ENCODE measurements at places on chromosomes 12 and 14.

DNA sequence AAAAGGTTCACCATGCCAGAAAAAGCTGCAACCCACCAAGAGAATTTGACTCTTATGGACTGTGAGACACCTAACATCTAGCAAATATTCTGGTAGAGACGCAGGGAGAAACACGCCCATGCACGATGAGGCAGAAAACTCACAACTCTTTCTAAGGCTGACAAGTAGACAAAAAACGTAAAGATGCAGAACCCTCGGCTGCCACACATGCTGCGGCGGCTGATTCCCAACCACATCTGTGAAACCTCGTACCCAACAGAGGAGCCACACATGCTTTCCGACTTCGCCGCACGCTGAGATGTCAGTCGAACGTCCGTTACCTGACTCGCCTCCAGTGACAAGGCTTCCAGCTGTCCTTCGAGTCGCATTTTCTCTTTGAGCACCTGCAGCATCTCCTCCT, 21.8 kb downstream of the GOLGA3 start:
- no peak for DNase-seq

DNA sequence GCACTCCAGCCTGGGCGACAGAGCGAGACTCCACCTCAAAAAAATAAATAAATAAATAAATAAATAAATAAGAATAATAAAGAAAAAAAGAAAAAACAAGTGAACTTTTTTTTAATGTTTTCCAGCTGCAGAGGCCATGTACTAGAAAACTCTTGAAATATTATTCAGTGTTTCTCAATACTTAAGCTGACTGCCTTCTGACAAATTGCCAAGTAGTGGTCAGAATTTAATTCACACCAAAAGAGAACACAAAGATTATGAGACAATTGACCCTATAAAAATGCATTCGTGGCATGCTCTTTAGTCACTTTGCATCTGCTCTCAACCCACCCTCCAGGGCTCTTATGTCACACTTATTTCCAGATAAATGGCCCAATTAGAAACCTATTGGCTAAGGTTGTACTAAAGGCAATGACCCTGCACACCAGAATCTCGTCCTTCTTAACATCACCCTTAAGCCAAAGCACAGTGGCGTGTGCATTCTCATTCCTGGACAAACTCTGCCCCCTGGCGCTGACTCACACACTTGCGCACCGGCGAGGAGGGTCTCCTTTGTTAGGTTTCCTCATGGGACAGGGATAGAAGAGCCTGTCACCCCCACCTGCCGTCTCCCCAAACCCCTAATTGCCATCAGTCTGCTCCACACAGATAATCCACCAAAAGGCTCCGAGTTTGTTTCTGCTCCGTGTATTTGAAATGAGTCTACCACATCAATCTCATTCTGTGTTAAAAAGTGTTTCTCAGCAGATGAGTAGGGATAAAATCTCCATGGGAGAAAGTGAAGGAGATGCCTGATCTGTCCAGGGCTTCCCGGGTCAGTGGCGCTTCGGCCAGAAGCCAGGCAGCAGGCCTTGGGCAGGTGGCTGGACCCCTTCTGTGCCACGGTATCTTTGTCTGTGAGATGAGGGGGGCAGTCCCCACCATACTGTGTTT, 73.1 kb upstream of the CEP83 start:
- peak; percentile 78 for DNase-seq

GRCh38 chr12:46524778-46525177, 152.2 kb upstream of the SLC38A2 start:
- DNase-seq: no peak

GRCh38 chr14:44640416-44640815, 133.3 kb upstream of the FSCB start:
- DNase-seq: no peak

DNA sequence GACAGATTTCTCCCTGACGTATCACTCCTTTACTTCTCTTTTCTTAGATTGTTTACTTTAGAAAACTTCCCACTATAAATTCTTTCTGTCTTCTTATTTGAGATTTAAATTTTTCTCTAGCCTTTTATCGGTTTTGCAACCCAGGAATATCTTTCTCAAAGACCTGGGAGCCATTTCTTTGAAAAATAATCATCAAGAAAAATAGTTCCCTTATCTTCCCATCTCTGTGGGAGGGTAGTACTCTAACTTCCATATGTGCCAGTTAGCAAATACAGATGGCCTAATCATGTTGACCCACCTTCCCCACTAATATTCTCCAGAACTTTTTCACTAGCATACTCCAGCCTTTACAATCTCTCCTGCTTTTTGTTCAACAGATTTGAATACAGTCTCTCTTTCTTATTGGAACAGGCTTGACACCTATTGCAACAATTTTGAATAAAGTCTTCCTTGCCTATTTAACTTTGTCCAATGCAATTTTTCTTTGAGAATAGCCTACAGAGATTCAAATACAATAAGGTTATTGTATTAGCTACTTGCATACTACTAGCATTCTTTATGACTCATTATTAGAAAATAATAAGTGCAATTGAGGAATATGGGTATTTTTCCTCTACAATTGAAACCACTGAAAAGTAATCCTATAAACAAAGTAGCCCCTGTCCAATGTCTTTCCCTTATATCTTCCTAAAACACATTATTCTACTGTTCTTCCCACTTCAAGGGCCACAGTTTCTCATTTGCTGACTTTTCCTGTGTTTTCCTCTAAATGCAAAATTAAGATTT, 27.4 kb upstream of the KLRB1 start:
- no peak for DNase-seq

DNA sequence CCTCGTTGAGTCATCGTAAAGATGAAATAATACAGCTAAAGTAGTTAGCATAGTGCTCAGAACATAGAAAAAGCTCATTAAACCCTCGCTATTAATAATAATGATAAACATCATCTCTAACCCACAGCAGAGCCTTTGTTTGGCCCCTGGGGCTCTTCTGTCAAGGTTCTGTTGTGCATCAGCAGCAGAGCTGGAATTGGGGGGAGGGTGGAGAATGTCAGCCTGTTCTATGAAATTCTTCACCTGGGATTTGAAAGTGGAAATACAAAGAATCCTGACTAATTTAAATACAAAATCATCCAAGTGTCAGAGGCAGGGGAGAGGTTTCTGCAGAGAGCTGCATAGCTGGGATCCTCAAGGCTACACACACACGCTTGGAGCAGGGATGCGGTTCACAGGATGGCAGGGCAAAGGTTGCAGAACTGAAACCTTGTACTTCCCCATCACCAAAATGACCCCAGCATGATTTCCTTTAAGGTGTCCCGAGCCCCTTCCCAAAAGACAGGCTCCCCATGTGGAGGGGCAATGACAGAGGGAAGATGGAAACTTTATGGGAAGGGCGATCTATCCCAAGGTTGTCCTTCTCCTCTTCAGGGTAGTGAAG, 71.8 kb downstream of the DAD1 start:
- DNase-seq: no peak

DNA sequence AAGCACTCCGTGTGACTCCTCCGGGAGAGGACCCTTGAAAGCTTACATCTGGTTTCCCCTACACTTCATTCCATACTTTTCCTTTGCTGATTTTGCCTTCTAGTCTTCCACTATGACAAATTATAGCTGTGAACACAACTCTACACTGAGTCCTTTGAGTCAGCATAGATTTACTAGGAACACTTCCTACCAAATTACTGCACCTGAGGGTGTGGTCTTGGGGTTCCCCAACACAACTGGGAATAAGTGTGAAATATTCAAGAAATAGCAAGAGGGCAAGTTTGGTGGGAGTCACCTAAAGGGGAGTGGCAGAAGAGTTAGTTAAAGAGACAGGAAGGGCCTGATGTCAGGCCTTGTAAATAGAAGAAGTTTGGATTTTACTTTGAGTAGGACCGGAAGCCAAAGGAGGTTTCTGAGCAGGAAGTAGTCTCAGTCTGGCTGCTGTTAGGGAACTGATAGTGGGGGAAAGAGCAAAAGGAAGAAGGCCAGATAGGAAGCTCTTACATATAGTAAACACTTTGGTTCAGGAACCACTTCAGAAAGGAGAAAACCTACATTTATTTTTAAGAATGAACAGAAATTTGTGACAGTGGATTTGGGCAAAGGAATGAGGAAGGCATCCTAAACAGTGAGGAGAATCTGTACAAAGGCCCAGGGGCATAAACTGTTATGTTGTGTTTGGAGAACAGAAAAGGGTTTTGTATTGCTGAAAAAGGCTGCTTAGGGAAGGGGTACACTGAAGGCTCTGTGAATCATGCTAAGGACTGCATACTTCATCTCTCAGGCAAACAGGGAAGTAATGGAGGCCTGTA, 14.2 kb downstream of the SEL1L start:
- DNase-seq: no peak

DNA sequence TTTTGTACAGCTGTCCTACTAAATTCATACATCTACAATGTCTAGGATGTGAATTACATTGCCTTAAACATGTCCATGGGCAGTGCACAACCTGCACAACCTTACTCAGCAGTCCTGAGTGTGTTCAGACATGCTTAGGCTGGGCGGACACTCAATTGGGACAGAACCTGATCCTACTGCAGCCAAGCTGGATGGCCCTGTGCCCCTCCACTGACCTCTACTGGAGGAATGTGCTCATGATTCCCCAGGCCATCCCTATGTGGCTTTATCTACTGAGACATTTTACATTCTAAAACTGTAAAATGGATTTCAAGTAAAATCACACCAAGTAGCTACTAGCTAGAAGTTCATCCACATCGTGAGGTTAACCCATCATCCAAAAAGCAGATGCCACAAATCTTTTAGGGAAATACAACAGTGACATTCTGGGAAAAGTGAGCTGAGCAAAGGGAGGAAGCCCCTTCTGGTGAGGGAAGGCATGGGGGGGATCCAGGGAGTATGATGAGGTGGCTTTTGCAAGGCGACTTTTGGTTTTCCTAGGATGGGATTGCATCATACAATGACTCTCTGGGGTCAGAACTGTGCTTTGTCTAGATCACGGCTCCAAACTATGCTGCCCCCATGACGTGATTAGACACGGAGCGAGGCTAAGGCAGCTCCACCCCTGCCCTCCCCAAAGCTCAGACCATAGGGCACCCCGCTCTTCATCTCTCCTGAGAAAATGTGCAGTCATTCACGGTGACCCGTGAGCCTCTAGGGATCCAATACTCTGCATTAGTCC, 911.7 kb upstream of the TMEM132C start:
- DNase-seq: no peak

- no peak for DNase-seq
Observed at GRCh38 chr14:66111891-66112290, 374.3 kb upstream of the CCDC196 start.

DNA sequence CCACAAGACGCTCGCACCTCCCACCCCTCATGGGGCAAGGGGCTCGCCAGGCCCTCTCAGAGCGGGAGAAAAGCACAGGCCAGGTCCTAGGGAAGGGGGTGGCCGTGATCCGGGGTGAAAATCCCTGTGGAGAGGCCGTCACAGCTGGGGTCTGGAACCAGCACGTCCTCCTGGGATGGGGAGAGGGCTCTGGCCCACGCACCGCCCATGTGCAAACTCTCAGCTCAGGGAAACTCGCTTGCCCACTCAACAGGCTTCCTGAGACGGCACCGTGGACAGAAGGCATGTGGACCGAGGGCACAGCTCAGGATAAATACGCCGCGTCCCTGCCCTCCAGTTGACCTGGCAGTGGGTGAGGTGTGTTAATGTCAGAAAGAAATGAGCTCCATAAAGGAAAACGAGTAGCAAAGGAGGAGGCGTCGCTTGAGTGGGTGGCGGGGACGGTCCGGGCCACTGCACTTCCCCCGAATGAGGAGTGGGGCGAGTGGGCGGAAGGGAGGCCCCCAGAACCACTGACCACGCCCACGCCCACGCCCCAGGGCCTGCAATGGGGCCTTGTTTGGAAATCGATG, 57.6 kb upstream of the GALNT9 start:
- DNase-seq: no peak

DNA sequence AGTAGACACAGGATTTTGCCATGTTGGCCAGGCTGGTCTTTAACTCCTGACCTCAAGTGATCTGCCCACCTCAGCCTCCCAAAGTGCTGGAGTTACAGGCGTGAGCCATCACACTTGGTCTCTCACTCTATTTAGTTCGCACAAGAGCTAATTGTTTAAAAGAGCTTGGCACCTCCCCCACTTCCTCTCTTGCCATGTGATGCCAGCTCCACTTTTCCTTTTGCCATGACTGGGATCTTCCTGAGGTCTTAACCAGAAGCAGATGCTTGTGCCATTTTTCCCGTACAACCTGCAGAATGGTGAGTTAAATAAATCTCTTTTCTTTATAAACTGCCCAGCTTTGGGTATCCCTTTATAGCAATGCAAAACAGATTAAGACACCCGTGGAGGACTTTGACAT, 200.1 kb upstream of the FRMD6 start:
- no peak for DNase-seq

- DNase-seq: no peak
Observed at GRCh38 chr14:102579696-102580549, 12.5 kb upstream of the RCOR1 start.

GRCh38 chr12:4909734-4910501, at the start of gene KCNA1:
Gene KCNA1, plus strand, starts transcription at chr12:4909905. Its CDS starts 1,474 bp downstream, at chr12:4911379.
- DNase-seq: no peak

DNA sequence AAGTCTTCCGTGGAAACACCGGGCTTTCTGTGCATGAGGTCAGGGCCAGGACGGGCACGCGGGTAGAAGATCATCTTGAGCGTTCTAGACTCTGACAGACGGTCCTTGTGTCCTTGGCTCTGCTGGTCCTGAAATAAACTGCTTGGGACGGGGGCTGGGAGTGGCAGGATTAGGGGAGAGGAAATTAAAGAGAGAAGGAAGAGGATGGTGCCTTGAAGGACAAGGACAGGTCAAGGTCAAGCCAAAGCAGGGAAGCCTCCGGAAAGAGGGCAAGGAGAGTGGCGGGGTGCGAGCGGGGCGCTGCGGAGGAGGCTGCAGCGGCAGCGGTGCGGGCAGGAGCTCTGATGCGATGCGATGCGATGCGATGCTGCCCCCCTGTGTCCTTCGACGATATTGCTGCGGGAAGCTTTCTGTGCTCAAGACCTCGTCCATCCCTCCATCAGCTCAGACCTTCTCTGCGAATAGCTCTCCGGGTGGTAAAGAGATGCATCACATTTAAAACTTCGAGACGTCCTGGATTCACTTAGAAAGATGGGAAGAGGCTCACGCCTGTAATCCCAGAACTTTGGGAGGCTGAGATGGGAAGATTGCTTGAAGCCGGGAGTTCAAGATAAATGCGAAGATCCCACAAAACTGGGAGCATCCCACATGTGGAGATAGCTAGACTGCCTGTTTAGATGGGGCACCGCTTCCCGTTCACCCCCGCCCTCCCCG, 110.1 kb upstream of the TMEM132D start:
- peak; percentile 41 for DNase-seq

DNA sequence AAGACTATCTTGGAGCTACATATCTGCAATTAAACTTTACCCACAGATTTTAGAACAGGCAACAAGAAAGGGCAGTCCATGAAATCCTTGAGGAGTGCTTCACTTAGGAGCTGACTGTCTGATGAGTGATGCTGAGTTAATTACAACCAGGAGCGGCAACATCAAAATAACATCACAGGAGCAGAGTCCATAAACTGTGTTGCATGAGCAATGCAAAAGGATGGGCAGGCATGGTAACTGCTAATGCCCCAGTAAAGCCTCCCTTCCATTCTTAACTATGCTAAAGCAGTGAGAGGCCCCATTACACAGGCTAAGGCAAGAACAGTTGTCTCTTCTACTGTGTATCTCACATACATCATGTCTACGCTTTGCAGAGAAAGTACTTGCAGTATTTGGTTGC, 156.6 kb downstream of the PAX9 start:
- DNase-seq: no peak

GRCh38 chr12:113860059-113860820, 105.9 kb downstream of the RBM19 start:
- DNase-seq: peak; percentile 84

GRCh38 chr12:130705178-130705822, 10.8 kb downstream of the RIMBP2 start:
- no peak for DNase-seq

- DNase-seq: no peak
Observed at GRCh38 chr12:2749580-2749979, 45.2 kb upstream of the FKBP4 start.
